ENCODE measurements at places on chromosomes 6 and 20.

DNA sequence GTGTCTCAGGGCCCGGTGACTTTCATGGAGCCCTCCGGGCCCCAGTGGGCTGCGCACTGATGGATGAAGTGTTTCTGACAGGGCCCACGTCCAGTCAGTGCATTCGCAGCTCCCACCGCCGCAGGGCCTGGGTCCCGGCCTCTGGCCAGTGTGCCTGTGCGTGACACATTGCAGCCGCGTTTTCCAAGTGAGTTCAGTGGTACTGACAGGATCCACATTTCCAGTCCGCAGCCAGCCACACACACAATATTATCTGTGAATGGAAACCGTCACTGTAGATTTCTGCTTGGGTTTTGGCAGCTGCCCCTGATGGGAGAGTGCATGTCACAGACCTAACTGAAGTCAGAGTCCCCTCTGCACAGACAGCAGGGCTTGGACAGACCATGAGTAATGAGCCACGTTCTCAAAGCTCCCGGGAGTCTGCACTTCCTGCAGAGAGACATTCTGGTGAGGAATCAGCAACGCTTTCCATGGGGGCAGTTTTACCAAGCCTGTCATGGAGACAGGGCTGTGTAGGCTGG, 171.4 kb downstream of the MYLK4 start:
- no peak for DNase-seq

GRCh38 chr6:11615214-11615602, 77.7 kb downstream of the TMEM170B start:
- DNase-seq: no peak

DNA sequence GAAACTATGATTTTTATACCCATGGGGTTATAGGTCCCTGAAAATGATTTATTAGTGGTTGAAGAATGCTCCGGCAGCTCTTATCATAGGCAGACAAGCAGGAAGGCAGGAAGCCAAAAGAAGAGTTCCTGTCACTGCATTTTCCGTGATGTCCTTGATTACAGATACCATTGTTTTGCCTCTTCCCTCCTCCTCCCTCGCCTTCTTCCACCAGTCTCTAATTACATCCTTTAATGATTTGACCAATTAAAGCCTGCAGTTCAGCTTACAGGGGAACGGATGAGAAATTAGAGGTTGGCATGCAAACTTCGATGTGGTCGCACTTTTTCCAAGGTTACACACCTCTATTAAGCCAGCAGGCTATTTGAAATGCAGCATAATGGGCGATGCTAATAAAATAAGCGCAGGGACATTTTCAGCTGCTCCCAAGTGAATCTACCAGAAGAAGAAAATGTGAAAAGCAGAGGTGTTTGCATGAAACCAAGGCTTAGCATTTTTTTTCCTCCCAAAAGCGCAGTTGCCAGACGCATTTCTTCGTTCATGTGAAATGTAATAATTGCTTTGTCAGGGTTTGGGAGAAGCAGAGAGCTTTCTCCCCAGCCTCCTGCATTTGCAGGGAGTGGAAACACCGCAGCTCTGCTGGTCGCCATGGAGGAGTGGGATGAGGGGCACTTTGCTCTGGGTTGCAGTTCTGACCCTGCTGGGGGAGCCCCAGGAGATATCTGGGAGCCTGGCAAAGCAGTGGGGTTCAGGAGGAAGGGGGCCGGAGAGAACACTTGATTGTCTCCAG, 6.0 kb downstream of the NOX3 start:
- no peak for DNase-seq

- DNase-seq: no peak
These were observed 361.0 kb downstream of the TAF4 start for GRCh38 chr20:61704661-61705060.

- DNase-seq: no peak
These were observed 205.4 kb downstream of the ZFAND3 start for GRCh38 chr6:38024908-38025307.

GRCh38 chr6:135475292-135475886, 22.2 kb downstream of the AHI1 start:
- DNase-seq: no peak

DNA sequence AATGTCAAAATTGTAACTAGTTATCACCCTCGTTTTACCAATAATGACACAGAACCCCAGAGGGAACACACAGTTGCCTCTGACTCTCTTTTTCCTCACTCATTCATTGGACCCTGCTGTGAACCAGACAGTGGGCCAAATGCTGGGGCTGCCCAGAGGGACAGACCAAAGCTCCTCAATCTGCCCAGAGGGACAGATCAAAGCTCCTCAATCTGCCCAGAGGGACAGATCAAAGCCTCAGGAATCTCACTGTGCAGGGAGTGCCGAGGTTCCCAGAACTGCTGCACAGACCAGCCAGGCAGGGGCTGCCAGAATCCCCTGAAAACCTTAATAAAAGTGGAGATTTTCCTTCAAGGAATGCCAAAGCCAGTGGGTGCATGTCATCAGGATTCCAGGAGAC, 179.1 kb downstream of the SOD2 start:
- no peak for DNase-seq

DNA sequence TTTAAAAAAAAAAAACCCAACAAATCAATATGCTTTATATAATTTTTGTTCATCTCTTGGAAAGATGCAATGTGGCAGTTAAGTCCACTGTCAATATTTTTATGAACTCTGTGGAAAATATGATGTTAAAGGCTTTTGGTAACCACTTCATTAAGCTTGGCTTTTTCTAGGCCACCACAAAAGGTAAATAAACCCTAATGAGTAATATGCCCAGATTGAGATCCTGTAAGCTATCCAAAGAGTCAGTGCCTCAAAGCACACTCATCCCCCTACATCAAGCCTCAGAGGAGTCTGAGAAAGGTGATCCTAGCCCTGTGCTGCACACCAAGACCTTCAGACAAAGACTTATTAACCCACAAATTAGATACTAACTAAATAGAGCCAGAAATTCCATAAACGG, 121.1 kb downstream of the CDC5L start:
- DNase-seq: no peak

DNA sequence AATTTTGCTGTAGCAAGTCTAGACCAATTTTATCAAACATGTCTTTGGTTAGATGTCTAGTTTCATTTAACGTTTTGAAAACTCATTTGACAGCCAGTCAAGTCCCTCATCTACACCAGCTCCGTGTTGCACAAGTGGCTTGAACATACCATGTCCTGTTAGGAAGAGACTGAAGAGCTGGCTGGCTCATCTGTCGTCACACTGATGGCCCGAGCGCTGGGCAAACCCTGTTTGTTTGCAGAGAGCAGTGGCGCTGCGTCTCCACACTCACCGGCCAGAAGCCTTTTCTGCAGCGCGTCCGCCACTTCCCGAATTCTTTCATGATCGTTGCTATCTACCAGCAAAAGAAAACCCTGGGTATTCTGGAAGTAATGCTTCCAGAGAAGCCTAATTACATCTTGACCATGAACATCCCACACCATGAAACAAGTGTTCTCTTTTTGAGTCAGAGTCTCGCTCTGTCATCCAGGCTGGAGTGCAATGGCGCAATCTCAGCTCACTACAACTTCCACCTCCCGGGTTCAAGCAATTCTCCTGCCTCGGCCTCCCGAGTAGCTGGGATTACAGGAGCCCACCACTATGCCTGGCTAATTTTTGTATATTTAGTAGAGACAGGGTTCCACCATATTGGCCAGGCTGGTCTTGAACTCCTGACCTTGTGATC, 10.7 kb upstream of the TCFL5 start:
- DNase-seq: no peak

GRCh38 chr20:23165964-23166363, 79.8 kb upstream of the CD93 start:
- no peak for DNase-seq

DNA sequence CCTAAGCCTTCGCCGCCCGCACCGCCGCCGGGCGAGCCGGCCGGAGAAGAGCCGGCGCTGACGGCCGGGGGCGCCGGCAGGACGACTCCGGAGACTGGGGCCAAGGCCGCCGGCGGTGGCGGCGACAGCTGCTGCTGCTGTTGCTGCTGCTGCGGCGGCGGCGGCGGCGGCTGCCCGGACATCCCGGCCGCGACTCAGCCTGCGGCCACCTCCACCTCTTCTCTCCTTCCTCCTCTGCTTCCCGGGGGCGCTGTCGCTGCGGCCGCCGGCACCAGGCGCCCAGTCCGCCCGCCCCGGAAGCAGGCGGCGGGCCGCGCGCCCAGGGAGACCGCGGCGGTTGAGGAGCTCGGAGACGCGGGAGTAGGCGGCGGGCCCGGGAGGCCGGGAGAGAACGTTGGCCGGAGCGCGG, 307 bp downstream of the RANBP9 start:
- DNase-seq: peak; percentile 76

- no peak for DNase-seq
These were observed 67.2 kb downstream of the DHX35 start for GRCh38 chr20:39029364-39029763.

DNA sequence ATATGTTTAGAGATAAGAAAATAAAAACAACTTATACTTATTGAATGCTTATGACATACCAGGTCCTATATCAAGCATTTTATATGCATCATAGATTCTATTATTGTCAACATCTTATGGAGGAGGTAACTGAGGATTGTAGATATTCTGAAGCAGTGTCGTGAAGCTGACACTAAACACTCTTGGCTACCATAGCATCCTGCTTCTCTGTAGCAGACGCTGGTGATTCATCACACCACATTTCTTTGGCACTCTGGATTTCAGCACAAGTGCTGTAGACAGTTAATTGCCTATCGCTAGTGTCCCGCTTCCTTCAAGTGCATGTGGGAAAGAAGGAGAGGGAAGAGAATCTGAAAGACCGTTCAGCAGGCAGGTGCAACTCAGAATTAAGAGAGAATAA, 317.1 kb downstream of the PLCB1 start:
- DNase-seq: no peak

GRCh38 chr20:62454904-62455636, 20.7 kb downstream of the GATA5 start:
- DNase-seq: no peak

- DNase-seq: no peak
These were observed 58.2 kb upstream of the FOXP4 start for GRCh38 chr6:41487860-41488432.

DNA sequence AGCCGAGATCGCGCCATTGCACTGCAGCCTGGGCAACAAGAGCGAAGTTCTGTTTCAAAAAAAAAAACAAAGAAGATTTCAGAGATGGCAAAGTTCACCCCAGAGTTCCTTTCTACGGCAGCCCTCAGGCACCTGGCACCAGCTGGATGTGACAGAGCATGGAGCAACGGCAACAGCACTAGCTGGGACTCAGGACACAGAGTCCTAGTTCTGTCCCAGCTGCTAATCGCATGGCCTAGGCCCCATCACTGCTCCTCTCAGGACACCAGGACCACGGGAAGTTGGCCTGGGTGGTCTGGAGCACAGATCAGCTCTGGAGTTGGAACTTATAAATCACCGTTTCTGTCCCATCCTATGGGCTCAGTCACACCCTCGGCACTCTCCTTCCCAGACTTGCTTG, 1.1 kb downstream of the PGC start:
- DNase-seq: no peak

GRCh38 chr6:35092362-35093117, 48.6 kb downstream of the TCP11 start:
- no peak for DNase-seq

DNA sequence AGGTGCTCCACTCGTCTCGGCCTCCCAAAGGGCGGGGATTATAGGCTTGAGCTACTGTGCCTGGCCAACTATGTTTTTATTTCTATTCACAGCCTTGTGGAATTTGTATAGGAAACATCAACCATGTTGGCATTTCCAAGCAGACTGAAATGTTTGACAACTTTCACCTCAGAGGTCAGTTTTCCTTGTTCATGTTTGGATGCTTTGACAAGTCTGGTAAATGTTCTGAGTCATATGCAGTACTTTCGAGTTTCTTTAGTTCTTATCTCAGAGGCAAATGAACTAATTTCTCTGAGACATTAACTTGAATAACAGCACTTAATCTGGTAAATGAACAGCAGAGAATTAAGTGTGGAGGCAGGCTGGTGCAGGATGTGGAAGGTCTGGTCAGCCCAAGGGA, 373.4 kb upstream of the SYNCRIP start:
- no peak for DNase-seq
